ENCODE measurements at places on chromosomes 16 and 17.
A peak's percentile ranks its signal among the peaks of the same experiment; 100 is the strongest.

DNA sequence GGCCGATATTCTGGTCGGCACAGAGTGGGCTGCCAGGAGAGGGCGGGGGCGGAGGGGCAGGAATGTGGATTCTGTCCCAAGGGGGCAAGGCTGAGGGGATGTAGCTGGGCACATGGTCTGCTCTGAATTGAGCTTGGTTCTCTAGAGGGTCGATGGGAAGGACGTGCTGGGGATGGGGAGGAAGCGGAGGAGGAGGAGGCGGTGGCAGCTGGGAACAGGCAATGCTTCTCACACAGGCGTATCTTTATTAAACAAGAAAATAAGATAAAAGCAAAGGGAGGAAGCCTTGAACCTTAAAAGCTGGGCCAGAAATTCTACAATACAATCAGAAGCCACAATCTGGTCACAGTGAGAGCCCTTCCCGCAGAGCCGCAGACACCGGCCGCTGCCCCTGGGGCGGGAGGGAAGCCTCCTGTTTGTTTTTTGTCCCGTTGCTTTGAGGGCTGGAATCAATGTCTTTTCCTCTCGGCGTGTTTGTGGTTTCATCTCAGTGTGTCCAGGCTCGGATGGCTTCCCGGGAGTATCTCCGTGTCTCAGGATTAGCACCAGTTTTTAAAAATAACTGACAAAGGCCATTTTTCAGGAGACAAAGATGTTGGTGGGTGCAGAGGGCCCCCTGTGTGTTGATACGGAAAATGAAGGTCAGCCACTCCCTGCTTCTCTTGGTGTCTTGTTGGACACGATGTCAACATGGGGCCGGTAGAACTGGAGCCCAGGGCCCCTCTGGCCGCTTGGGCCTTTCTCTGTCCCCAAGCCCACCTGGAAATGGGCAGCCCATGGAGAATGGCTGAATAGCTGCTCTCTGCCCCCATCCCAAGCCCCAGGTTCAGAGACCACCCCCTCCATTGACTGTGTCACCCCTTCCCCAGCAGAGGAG, 12.3 kb upstream of the SLC7A5 start:
- DNase-seq = no peak

DNA sequence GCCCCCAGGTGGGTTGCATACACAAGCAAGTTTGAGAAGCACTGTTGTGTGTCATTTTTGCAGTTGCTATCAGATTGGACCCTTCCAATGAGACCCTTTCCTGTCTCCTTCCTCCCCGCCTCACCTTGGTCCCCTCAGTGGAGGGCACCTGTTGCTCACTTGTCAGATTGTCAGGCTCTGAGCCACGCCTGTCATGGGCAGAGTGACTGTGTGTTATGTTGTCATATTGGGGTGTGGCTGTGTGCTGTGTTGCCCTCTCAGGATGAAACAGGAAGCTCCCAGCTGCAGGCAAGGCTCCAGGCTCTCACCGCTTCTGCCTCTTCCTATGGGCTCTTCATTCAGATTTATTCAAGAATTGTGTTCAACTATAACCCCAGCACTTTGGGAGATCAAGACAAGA, 302.9 kb downstream of the CPPED1 start:
- DNase-seq = no peak

DNA sequence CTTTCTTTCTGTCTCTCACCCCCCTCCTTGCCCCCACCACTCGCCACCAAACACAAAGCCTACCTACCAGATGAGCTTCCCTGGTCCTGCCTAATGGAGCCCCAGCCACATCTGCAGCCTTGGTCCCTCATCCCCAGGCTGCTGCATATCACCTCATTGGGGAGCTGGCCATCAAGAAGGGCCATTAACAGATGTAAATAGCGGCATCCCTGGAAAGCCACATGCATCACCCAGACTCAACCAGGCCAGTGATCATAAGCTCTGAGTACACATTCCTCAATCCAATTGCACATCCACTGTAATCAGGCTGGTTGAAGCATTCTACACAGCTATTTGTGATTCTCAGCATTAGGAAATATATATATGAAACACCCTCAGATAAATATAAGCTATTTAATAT, 211.7 kb upstream of the C17orf78 start:
- DNase-seq = no peak

GRCh38 chr16:27684047-27684446, 134.1 kb downstream of the KATNIP start:
- no peak for DNase-seq

DNA sequence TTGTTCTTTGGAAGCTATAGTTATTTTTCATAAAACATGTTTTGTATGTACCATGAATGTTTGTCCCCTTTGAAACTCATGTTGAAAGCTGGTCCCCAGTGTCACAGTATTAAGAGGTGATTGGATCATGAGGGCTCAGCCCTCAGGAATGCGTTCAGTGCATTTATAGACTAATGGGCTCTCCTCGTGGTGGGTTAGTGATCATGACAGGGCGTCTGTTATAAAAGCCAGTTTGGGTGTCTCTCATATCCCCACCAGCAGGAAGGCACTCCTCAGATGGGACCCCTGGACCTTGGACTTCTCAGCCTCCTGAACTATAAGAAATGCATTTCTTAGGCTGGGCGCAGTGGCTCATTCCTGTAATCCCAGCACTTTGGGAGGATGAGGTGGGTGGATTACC, 10.4 kb downstream of the BANP start:
- no peak for DNase-seq

GRCh38 chr17:37310940-37311339, 64.8 kb upstream of the C17orf78 start:
- DNase-seq = no peak

DNA sequence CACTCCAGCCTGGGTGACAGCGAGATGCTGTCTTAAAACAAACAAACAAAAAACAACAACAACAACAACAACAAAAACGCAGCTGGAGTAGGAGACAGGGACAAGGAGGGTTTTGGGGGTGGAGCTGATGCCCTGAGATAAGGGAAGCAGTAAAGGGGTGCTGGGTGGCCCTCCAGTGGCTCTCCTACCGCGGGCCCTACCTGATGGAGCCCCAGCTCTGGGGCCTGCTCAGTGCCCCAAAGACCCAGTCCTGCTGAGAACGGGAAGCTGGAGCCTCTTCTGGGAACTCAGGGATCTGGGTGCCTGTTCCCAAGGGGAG, 21.3 kb upstream of the NAGS start:
- no peak for DNase-seq

- DNase-seq = no peak
Observed at GRCh38 chr16:87002717-87003413, 314.3 kb downstream of the C16orf95 start.

- DNase-seq = no peak
Observed at GRCh38 chr17:80822700-80823410, 168.8 kb upstream of the CHMP6 start.

- peak; percentile 47 for DNase-seq
Observed at GRCh38 chr16:48117217-48118105, 38.3 kb downstream of the ABCC12 start.

DNA sequence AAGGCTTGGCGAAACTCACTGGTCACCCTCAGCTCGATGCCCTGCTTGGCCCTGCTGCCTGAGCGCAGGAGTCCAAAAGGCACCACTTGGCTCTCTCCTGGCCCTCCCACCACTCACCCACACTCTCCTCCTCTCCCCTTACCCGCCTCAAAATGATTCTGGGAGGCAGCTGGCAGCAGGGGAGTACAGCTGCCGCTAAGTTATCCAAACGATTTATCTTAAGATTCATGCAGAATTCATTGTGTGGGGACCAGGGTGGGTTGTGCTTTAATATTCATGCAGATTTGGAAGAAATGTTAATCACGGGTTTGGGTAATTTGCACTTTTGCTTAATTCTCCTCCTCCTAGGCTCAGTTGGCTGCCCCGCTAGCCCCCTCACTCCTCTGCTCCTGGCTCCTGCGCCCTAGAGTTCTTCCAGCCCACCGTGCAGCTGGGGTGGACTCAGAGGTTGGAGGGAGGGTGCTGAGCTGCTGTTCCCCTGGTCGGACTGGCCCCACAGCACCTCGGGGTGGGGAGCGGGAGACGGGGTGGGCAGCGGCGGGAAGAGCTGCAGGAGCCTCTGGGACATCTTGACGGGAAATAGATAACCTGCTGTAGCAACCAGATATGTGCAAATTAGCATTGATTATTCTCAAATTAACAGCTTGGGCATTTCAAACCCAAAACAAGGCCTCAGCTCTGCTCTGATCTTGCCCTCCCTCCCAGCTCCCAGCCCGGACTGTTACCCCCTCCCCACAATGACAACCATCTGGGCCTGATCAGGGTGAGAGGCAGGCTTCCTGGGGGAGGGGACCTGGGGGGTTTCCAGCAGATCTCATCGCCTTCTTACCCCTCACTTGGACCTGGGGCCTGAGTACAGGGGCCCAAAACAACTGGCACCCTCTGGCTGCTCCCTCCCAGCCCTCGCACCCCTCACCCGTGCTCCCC, 122.6 kb upstream of the RPL38 start:
- no peak for DNase-seq

Data from CD4-positive, alpha-beta T cell treated with Interleukin-6 for 4 hours (primary cell).